ENCODE measurements at places on chromosomes 5 and 9. TPM values are rescaled to one million over a fixed set of nuclear protein-coding genes. Genes with fewer than 3 reads are reported as not detected.

DNA sequence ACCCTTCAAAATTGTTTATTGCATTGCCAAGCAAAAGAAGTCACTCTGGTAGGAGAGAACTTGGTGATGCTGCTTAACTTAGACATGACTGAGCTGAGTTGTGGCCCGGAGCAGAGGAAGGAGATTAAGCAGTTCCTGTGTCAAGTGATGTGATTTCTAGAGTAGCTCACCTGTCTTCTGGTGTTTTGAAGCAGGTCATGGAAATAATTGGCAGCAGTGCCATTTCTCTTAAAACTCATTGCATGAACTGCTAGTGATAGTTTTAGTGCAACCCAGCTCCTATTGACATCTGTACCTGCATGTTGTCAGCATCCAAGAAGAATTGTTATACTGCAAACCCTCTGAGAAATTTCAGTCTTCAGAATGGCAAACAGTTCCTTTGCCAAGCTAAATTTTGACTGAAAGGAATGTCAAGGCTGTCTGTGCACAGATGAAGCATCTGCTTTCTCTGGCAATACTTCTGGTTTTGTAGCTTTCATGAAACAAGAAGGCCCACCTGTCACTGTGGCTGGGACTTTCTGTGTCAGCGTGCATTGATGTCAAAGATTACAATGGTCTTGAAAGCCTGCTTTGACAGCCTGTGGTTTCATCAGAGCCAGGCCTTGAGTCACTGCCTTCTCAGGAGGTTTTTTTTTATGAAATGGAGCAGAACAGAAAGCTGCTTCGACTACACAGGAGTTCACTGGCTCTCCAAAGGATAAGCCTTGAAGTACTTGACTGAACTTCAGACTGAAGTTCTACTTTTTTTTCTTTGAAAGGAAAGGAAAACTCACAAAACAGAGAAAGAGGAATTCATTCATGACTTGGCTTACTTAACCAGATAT, 90.6 kb downstream of the RALGPS1 start:
- DNase-seq: no peak

GRCh38 chr9:134491856-134492255, 149.7 kb upstream of the COL5A1 start:
- DNase-seq: no peak

GRCh38 chr5:108238936-108239887, 142.7 kb downstream of the FBXL17 start:
- DNase-seq: no peak

DNA sequence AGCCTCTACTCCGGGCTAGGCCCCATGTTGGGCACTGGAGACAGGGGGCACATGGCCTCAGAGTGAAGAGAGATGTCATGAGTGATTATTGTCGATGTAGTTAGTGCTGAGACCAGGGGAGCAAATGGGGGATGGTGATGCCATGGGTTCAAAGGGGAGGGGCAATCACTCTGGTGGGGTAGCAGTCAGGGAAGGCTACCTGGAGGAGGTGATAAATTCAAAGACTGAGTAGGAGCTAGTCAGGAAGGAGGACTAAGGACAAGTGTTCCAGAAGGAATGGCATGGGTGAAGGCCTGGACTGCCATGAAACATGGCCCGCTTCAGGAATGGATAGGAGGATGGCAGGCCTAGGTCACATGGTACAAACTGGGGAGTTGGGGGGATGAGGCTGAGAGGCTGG, 41.6 kb downstream of the C9orf50 start:
- no peak for DNase-seq

DNA sequence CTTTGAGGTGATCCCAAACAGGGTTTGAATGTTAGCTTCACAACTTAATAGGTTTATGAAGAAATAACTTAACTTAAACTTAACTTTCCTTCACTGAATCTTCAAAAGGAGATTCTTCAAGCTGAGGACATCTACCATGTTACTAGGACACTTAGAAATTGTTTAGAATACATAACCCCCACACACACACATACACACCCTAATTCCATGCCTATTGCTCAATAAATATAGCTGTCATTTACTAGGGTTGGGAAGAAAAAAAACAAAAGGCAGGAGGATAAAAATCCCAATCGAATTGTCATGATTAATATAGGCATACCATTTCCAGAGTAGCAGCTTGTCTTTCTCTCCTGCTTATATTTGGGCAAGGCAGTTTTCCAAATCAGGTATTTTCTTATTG, 68.3 kb downstream of the ALDH1A1 start:
- DNase-seq: no peak

The IFNE gene
- polyA plus RNA-seq: 0.10 TPM

The PDE8B gene
- 5.3 TPM for polyA plus RNA-seq
